T47D (cell line): ENCODE measurements at places on chromosomes 12 and 14.

DNA sequence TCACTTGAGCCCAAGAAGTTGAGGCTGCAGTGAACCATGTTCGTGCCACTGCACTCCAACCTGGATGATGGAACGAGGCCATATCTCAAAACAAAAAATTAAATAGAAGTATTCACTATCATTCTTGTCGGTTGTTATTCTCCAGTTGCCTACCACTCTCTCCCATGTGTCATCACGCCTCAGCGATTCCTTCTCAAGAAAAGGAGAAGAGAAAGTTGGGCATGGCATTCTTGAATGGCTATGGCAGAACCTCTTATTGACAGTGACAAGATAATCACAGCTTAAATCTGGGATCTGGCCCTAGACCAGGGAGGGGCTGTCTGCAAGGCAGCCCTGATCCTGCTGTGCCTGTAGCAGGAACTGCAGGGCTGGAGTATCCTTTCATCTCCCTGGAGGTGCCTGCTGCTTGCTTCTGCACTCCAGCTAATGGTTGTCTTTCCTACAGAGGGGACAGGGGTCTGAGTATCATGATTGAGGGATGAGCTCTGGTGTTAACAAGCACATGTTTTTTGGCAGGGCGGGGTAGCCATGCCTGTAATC lies 12.8 kb upstream of the MLEC start:
- no peak for DNase-seq

DNA sequence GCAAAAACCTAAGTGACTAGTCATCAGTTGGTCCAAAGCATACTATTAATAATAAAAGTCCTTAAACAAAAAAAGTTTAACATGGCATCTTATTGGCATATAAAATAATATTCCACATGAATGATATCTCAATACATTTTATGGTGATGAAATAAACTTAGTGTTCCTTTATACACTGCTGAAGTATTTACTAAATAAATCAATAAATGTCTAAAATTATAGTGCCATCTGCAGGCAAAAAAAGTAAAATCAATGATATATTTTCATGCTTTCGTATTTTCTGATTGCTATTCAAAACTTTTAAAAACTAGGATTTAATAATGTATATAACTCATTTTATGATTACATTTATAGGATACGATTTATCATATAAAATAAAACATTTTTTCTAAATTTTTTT lies 30.5 kb downstream of the PUS7L start:
- no peak for DNase-seq

DNA sequence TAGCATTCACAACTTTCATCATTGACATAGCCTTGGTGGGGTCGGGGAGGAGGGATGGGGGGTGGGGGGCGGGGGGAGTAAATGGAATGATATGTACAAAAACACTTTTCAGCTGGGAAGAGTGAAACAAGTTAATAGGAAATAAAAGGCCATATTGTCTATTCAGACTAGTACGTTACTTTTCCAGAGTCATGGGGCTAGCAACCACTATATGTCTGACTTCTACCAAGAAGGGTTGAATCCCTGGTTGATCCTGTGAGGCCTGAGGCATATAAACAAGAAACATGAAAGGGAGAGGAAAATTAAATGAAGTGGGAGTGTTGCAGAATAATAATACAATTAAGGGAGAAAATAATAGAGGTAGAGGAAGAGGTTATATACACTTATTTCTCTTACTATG lies 225.5 kb downstream of the ERC1 start:
- no peak for DNase-seq

- DNase-seq: no peak
Observed at GRCh38 chr12:61414470-61414869, 845.7 kb upstream of the USP15 start.

DNA sequence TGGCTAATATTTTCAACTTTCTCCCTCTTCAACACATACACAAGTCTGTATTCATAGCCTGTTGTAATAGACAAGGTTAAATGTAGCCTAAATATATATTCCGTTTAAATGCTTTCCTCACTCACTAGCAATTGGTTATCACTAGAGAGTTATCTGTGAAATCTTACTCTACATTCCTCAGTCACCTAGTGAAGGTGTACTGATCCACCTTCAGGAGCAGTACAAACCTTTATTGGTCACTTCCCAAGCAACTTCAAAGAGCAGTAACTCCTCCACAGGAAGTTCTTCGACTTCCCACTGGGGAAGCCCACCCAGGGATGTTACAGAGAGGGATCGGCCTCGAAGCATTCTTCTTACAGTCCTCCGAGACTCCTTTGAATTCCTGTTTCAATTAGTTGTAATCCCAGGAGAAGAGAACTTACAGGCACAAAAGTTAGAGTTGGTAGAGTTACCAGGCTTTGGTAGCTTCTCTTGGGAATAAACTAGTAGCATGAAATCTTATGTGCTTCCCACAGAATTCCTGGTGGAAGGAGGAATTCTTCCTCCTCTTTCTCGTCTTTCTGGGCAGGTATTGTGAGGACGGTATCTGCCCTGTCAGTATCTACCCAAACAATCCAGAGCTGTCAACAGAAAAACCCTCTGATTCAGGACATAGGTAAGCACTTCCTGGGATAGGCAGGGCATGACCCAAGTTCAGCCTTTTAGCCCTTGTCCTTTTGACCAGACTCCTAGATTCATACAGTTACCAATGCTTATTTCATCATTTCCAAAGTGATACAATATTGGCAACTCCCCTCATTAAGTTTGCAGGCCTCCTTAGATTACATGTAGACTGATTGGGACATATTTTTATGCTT lies at the start of gene GYS2:
Gene GYS2 (minus strand): TSS at position 603 of the 857 bp plus-strand sequence. CDS start 255 bp downstream, at position 348.
- DNase-seq: no peak

- no peak for DNase-seq
Observed at GRCh38 chr12:91059211-91059610, 1.4 kb upstream of the KERA start.

DNA sequence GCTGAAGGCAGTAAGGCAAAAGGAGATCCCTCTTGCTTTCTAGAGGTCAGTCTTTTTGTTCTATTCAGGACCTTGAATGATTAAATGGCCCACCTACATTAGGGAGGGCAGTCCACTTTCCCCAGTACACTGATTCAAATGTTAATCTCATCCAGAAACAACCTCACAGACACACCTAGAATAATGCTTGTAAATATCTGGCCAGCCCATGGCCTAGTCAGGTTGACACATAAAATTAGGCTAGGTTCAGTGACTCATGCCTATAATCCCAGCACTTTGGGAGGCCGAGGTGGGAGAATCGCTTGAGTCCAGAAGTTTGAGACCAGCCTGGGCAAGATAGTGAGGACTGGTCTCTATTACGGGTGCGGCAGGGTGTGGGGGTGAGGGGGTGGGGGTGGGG lies 43.5 kb downstream of the MIPOL1 start:
- no peak for DNase-seq

GRCh38 chr14:22502007-22502406 lies 87.0 kb downstream of the DAD1 start:
- DNase-seq: peak; percentile 30

DNA sequence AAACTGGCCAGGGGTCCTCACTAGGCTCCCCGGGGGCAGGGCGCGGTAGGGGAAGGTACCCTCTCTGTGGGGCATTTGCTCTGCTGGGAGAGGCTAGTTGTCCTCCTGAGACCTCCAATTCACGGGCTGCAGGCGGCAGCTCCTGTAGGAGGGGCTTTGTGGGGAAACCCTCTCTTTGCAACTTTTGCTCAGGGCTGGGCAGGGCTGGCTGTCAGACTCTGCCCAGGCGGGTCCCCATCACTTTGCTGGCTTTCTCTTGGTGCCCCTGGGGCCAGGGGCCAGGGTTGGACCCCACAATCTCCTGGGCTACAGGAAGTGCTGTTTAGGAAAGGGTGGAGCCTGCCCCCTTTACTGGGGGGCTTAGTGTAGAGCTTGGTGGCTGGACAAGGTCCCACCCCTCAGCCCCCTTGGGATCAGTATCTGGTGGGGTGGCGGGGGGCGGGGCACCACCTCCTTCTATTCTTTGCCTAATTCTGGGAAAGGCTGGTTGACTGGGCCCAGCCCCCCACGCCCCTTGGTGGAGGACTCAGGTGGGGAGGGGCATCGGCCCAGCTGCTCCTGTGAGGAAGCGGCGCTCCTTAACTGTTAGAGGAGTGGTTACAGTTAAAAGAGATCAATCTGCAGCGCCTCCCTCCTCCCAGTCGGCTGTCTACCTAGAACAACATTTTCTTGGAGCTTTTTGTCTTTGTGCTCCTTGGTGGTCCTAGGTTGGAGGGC lies 918.7 kb downstream of the AACS start:
- peak; percentile 29 for DNase-seq

DNA sequence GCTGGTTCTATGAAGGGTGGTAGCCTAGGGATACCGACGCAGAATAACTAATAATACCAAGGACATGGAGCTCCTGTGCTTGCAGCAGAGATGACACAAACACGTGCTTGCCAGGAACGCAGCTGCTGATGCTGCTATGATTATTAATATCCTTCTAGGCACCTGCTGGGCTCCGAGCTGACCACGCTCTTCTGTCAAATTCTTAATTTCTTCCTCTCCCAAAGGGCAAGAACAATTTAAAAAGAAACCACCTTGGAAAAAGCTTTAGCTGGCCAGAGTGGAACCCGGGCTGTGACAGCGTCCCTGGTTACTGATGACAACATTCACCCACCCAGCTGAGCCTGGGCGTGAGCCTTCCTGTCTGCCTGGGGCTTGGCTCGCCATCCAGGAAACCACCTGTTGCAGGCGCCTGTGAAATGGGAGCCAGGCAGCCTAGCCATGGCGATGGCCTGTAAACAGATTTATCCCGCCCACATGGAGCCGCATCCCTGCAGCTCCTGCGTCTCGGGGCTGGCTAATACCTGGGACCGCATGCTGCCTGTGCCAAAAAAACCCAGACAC lies 28.8 kb downstream of the CLMN start:
- DNase-seq: no peak

GRCh38 chr14:21347201-21347600 lies 36.6 kb downstream of the SUPT16H start:
- no peak for DNase-seq

- no peak for DNase-seq
Observed at GRCh38 chr14:58547649-58548048, 90.1 kb upstream of the DACT1 start.

DNA sequence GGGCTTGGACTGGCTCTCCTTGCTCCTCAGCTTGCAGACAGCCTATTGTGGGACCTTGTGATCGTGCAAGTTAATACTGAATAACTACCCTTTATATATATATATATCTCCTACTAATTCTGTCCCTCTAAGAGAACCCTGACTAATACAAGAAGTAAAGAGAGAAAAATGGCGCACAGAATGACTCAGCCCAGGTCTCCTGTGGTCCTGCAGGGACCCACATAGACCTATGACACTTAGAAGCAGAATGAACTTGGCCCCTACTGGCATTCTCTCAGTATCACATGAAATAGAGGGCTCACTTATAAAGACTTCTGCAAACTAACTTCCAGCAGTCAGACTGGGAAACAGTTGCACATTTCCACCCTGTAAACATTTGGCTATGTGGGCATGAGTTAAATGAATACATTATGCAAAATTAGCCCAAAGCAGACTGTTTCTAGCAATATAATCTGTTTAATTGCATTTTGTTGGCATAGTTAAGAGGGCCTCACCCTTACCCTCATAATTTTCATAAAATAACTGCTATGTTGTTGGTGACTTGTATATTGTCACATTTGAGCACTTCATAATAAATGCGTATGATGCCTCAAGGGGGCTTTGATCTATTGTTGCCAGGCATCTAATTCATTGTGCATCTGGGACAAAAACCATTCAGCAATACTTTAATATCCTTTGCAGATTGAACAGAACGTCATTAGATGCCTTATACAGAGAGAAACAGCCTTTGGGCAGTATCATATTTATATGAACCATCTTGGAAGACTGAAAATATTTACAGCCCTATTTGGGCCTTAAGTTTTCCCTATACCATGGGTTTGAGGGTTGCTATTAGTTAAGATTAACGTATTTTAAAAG lies 349.7 kb upstream of the DIO2 start:
- DNase-seq: no peak

DNA sequence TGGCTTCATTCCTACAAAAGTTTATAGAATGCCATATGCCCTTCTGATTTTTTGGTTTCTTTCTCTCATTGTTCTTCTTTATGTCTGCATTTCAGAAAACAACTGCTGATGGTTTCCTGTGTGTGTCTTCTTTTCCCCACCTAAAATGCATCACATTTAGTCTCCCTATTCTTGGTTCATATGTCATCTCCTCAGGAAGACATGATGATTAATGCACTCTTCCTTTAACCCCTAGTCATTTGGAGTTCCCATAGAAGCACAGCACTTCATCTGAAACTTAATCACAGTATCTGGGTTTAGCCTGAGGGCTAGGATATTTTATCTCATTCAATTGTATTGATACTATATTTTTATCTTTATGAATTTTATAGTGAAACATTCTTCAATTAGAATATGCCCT lies 21.5 kb downstream of the GNPNAT1 start:
- no peak for DNase-seq

DNA sequence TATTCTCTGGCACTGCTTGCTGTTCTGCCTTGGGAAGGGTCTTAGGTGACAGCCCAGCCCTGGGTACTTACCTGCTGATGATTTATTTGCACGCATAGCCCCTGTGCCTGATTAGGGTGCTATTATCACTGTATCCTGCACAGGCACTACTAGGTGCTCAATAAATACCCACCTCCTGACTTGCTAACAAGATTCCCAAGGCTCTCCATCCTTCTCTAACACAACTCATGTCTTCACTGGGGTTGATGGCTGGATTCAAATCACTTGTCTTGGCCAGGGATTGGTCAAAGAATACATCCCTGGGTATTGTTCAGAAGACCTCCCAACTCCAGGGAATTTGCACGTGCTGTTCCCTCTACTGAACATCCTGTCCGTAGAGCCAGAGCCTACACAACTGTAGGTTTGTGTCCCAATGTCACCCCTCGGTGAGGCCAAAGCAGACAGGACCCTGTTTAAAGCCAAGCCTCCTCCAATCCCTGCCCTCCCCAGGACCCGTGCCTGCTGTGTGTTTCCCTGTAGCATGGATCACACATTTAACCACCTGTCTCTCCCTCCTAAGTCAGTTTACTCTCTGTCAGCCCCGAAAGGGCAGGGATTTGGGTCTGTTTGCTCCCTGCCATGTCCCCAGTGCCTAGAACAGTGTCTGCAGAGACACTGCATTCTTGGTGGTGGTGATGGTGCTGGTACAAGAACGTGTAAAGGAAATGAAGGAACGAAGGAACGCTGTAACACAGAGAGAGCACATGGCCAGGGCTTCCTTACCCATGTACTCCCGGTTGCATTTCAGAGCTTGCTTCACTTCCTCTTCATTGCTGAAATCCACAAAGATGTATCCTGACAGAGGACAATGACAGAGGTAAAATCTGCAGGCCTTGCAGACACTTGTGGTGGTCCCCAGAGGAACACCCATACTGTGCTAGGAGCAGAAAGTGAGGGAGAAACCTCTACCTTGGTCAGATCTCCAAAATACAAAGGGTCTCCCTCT lies 16.5 kb downstream of the RBM19 start:
- no peak for DNase-seq

- DNase-seq: no peak
Observed at GRCh38 chr12:85060916-85061315, 24.8 kb downstream of the LRRIQ1 start.

- no peak for DNase-seq
Observed at GRCh38 chr12:12899530-12900380, 8.4 kb downstream of the GPRC5A start.

- peak; percentile 89 for DNase-seq
Observed at GRCh38 chr12:121812320-121812871, 8.6 kb downstream of the SETD1B start.

DNA sequence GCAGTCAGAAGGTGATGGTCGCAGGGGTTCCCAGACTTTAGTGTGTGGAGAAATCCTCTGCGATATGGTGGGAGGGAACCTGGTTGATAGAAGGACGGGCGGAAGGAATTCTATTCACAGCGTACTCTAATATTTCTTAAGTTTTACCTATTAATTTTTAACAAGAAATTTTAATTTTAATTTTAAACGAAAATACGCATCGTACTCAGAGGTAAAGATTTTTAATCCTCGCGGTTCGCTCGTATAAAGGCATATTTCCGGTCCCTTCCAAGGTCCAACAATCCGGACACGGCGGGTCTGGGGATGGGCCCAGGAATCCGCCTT lies 338 bp upstream of the SLC48A1 start:
- no peak for DNase-seq
